ENCODE measurements at places on chromosomes 7 and 10.

GRCh38 chr7:112263519-112263918 lies 57.0 kb downstream of the ZNF277 start:
- DNase-seq, result no peak

- DNase-seq, result no peak
Measured at GRCh38 chr10:44465401-44466115, 80.7 kb upstream of the CXCL12 start.

GRCh38 chr7:15215616-15216015 lies 313.1 kb upstream of the DGKB start:
- no peak for DNase-seq

GRCh38 chr10:117926491-117926890 lies 120.2 kb downstream of the RAB11FIP2 start:
- no peak for DNase-seq

- no peak for DNase-seq
Measured at GRCh38 chr7:4288791-4289394, 393.2 kb upstream of the FOXK1 start.

- DNase-seq, result no peak
Measured at GRCh38 chr10:88213065-88213605, 349.7 kb downstream of the PTEN start.

- peak; percentile 15 for DNase-seq
Measured at GRCh38 chr7:11313801-11314200, 340.1 kb downstream of the PHF14 start.

GRCh38 chr7:4851459-4852422 lies 10.1 kb downstream of the PAPOLB start:
- no peak for DNase-seq

- no peak for DNase-seq
Measured at GRCh38 chr7:22675917-22676343, 51.1 kb upstream of the IL6 start.

DNA sequence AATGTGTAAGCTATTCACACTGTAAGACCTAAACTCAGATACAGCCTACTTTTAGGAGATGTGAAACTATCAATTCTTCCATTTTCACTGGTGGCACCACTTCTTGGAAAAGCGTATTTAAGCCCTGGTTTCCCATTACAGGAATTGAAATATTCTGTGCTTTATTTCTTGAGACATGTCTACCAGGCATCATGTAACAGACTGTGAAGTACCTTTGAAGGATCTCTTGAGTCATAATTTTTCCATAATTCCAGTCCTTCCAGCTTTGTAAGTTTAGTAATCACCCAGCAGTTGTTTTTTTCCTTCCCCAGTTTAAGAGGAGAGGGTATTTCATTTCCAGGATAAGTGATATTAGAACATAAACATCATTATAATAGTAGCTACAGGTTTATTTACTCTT lies 186.0 kb upstream of the PRPS1L1 start:
- no peak for DNase-seq

DNA sequence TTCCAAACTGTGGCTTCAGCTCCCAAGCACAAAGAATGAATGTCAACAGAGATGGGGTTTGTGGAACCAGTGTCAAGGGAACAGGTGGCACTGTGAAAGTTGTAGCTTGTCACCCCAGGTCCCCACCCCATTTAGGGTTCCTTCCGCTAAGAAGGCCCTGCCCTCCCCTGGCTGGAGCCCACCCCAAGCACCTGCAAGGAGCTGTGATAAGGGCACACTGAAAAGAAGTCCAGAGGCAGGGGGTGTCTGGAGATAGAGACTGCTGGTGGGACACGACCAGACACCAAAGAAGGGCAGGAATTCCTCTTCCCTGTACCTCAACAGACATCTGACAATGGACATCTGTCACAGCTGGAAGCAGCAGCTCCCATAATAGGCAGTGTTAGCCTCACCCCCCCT lies 4.5 kb downstream of the GRID1 start:
- DNase-seq, result no peak

- no peak for DNase-seq
Measured at GRCh38 chr7:157963526-157963925, 624.1 kb downstream of the PTPRN2 start.

DNA sequence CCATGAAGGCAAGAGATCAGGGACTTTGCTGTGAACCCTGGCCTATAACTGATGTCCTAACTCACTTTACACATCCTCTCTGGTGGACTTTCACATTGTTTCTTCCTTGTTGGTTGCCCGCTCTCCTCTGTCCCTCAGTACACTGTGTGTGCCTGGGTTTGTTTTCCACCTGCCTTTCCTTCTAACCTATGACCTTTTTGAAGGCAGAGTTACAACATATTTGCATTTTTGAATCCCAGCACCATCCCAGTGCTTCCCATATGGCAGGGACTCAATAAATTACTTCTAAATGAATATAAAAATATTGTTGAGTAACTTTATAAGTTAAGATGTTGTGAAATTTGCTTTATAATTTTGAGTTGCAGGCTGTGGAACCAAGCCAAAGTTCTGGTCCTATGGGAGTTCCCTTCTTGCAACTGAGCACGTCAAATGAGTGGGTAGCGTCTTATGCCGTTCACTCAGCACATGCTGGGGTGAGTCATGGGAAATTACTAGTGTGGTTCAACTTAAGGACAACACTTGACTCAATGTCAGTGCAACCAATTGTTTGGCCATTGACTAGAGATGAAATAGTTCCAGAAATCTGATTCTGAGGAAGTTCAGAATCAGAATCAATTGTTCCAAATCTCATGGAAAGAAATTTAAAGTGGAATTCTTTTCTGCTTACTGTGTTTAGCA lies 250.9 kb downstream of the TWIST1 start:
- DNase-seq, result no peak

DNA sequence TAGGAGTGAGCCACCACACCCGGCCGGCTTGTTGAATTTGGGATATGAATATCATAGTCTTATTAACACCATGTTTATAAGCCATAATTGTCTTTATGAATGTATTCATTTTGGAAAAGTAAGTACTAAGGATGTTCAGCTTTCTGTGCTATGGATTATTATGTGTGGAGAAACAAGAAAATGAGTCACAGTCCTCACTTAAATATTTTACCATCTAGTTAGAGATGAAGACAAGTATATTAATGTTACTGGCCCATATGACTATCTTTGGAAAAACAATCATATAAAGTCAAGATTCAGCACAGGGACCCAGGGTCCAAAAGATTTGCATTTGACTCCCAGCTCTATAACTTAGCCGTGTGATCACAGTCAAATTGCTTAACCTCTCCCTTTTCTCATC lies 9.8 kb upstream of the TOMM7 start:
- no peak for DNase-seq

DNA sequence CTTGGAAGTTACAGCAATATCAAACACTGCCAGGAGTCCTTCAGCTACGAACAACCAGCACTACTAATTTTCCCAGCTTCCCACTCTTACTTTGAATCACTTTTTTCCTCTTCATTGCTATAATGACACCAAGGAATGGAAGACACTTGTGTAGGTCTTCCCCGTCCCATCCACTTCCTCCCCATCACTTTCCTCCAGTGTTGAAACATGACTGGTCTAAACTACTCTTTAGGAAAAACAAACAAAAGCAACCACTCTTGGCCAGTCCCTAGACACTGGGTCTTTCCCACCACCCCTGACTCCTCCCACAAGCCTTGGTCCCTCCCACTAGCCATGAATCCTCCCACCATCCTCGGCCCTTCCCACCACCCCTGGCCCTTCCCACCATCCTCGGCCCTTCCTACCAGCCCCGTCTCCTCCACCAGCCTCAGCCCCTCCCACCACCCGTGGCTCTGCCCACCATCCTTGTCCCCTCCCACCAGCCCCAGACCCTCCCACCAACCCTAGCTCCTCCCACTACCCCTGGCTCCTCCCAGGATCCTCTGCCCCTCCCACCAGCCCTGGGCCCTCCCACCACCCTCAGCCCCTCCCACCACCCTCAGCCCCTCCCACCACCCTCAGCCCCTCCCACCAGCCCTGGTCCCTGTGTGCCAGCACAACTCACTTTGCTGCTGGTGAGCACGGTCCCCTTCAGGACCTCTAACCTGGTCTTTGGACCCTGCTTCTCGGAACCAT lies 68.5 kb downstream of the CXCL12 start:
- DNase-seq, result no peak

- DNase-seq, result no peak
Measured at GRCh38 chr7:105352018-105352612, 36.6 kb downstream of the SRPK2 start.

DNA sequence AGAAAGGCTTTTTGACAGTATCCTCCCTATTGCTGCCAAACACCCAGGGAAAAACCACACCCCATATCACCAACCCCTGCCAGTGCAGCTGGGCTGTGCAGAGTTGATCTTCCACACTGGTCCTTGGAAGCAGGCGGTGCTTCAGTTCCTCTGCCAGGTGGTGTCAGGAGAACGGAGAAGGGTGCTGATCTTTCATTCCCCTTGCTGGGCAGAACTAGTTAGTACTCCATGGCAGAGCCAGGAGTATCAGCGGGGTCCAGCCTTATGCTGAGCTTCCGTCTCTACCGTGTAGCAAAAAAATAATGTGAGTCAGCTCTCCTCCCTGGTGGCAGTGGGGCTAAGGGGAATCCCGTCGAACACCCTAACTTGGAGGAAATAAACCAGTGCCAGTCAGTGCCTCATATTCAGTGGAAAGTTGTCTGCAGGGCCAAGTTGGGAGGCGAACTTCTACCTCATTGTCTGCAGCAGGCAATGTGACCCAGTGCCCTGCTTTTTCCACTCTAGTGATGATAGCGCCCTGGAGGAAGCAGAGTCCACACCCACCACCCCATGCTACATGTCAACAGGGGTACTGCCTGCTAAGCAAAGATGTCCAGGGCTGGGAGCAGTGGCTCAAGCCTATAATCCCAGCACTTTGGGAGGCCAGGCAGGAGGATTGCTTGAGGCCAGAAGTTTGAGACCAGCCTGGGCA lies 175.4 kb downstream of the AUTS2 start:
- no peak for DNase-seq

DNA sequence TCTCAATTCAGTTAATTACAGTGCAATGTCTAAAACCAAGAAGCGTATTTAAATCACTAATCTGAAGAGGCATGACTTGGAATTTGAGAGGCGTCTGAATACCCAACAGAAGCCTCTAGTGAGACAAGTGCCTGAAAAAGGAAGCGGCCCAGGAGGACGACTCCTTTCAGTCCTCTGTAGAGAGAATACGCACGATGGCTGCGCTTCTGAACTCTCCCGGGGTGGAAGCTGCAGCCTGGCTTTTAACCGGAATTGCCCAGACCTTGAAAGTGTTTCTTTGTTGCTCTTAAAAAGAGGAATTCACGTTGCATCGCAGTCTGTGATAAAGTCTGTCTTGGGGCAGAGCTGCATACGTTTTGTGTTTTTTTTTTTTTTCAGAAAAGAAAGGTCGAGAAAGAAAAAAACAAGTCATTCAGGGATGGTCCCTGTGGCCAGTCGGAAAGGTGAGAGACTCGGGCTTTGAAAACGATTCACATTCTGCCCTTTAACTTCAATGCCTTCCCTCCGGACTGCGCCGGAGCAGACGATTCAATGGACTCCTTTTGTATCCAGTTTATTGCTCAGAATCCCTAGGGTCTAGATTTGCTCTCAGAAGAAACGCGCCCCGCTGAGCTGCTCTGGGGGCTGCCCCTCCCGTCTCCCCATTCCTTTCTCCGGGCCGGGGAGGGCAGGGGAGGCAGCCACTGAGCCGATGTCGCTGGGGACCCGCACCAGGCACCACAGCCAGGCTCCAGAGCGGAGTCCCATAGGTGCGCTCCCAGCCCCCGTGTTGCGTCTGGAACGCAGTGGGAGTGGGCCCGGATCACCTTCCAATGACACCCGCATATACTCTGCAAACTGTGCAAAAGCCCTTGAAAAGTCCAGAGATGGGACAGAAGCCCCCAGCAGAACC lies 994 bp upstream of the PTF1A start:
- DNase-seq, result no peak

DNA sequence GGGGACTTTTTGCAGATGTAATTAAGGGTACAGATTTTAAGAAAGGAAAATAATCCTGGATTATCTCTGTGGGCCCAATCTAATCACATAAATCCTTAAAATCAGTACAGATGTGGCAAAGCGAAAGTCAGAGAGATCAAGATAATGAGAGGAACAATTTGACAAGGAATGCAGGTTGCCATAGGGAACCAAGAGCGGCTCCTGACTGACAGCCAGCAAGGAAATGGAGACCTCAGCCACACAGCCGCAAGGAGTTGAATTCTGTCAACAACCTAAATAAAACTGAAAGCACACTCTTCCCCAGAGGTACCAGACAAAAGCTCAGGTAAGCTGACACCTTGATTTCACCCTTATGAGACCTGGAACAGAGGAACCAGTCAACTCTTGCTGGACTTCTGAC lies 3.4 kb upstream of the PNPLA8 start:
- no peak for DNase-seq

DNA sequence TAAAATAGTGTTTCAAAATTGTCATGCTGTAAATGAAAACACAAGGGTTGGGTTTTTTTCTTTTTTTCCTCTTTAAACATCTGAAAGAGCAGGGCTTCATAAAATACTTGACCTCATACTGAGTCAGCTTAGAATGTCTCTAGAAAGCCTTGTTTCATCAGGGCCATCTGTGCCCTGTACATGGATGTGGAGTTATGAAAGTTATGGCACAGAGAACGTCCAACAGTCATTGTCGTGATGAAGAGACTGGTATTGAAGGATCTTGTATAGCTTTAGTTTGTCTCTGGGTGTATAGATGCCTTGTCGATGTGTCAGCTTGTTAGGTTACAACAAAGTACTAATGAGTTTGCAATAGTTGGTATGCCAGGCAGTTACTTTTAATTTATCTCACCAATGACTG lies 127.3 kb downstream of the FAM204A start:
- DNase-seq, result no peak

- DNase-seq, result no peak
Measured at GRCh38 chr10:97199152-97199551, 13.4 kb upstream of the SLIT1 start.

DNA sequence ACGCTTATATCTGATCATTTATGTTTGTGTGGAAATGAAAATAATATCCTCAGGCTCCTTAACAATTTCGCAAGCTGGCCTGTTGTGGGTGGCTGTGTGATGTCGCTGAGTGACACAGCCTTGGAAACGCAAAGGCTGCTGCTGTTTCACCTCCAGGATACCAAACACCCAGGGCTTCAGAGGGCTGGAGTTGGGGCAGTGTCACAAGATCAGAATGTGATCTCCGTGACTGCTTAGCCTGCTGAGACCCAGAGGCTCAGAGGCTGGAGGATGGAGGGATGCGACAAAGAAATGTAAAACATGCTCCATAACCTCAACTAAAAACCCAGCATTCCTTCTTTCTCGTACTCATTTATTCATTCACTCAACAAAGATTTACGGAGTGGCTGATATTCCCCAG lies 37.2 kb upstream of the BMPER start:
- no peak for DNase-seq

DNA sequence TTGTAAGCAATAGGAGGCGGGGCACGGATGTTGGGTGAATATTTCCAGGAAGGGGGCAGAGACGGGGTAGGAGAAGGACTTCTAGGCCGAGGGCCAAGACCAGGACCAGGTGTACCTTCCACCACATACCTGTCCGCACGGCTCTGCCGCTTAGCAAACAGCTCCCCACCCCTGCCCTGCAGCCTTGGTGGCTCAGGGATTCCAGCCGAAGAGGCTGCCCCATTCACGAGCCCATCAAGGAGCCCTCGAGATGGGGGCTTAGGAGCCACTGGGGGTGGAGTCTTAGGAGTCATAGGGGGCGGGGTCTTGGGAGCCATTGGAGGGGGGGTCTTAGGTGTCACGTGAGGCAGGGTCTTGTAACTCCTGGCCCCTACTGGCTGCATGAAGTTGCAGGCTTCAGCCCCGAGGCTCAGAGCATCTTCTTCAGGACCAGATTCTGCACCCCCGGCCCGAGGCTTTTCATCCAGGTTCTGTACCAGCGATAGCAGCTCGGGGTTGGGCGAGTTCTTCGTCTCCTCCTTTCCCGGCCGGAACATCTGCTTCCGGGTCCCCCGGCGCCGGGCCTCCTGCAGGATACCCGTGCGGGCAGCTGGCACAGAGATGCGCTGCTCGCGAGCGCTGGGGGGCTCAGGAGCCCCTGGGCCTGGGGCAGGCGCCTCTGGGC lies 6.1 kb upstream of the MYOZ1 start:
- DNase-seq, result peak; percentile 75
